ENCODE measurements at places on chromosomes 6 and 20. TPM values are rescaled to one million over a fixed set of nuclear protein-coding genes. Genes with fewer than 3 reads are reported as not detected.

LY86 gene
- not detected for total RNA-seq

SEMG1 gene
- total RNA-seq = not detected

CTNNBL1 gene
- total RNA-seq = 67.8 TPM

ENPP5 gene
- not detected for total RNA-seq

PMEPA1 gene
- 372 TPM for total RNA-seq

ZNF311 gene
- 0.37 TPM for total RNA-seq

HTR1E gene
- total RNA-seq = not detected

UBD gene
- 0.56 TPM for total RNA-seq

HSPA12B gene
- 0.48 TPM for total RNA-seq

UST gene
- 2.5 TPM for total RNA-seq

FOXQ1 gene
- total RNA-seq = 3.7 TPM

FOXS1 gene
- 0.94 TPM for total RNA-seq

FKBP1A gene
- 535 TPM for total RNA-seq

TRIM26 gene
- total RNA-seq = 25.7 TPM

GLP1R gene
- total RNA-seq = not detected
